ENCODE measurements at places on chromosomes 7 and 10.

- DNase-seq = no peak
Observed at GRCh38 chr10:82778908-82779307, 903.9 kb downstream of the NRG3 start.

GRCh38 chr10:111360260-111360925, 283.6 kb downstream of the ADRA2A start:
- no peak for DNase-seq

- no peak for DNase-seq
Observed at GRCh38 chr10:110959379-110960332, 40.3 kb downstream of the SHOC2 start.

DNA sequence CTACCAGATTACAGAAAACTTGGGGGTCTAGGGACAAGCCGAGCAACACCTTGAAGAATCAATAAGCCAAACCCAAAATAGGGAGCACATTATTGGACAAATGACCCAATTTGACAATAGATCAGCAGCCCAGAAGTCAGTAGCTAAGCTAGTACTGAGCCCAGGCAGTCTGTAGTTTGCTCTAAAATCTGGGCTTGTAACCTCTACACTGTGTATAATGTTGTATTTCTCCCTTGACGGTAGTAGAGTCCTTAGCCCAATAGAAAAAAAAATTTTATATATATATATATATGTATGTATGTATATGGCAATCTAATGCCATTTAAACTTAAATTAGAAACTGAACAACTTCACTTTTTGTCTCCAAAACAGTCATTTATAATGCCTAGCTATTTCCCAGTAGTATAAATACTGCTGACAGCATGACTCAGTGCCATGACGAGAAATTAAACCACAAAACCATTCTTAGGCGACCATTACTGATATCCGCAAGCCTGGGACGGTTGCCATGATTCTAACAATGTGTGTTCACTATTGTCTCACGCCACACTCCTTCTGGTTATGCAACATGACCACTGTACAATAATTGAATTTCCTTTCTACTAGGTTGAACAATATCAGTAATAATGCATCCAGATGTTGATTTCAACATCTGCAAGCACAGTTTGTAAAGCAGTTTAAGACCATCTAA, 110.5 kb downstream of the IPMK start:
- DNase-seq = no peak

- DNase-seq = no peak
Observed at GRCh38 chr7:39187130-39187529, 209.4 kb downstream of the POU6F2 start.

DNA sequence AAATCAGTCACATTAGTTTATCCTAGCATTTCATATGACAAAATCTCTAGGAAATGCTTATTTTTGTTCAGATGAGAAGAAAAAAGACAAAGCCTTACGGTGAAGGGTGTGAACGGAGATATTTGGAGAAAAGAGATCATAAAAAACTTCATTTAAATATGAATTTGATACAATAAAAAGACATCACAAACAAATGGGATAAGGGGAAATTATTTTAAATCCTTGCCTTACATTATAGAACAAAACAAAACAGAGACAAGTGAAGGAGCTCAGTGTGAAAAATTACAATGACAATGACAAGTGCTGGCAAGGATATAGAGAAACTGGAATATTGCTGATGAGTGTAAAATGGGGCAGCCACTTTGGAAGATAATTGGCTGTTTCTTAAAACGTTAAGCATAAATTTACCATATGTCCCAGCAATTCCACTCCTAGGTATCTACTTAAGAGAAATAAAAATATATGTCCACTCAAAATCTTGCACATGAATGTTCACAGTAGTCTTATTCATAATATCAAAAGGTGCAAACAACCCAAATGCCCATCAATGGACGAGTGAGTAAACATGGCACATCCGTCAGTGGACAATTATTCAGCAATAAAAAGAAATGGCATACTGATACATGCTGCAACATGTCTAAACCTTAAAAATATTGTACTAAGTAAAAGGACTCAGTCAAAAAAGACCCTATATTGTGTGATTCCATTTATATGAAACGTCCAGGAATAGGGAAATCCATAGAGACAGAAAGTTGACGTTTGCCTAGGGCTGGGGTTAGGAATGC, 66.1 kb upstream of the RAPGEF5 start:
- no peak for DNase-seq

- DNase-seq = peak; percentile 36
Observed at GRCh38 chr7:149625340-149625946, 127.8 kb upstream of the ZNF746 start.

DNA sequence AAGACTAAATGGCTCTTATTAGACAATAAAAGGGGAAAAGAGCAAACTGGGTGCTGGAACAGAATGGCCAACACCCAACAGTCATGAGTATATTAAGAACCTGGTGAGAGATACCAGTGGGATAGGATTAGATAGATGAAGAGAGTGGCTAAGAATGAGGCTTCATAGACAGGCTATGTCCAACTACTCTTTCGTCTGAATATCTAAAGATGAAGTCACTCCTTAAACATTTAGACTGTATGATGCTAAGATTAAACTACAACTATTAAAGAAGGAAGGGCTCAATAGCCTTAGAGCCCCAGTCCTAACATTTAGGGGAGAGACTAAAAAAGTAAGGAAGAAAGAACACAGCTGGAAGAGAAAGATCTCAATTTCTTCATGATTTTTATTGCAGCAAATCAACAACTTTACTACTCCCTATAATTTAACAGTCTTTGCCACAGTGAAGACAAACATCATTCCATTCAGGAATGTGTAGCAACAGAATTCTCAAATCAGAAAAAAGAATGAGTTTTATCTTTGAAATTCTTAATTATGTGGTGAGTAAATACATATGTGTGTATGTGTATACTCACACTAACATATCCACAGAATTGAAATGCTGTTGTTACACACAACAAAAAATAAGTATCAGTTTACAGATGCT, 45.6 kb downstream of the CACNA2D1 start:
- DNase-seq = no peak

DNA sequence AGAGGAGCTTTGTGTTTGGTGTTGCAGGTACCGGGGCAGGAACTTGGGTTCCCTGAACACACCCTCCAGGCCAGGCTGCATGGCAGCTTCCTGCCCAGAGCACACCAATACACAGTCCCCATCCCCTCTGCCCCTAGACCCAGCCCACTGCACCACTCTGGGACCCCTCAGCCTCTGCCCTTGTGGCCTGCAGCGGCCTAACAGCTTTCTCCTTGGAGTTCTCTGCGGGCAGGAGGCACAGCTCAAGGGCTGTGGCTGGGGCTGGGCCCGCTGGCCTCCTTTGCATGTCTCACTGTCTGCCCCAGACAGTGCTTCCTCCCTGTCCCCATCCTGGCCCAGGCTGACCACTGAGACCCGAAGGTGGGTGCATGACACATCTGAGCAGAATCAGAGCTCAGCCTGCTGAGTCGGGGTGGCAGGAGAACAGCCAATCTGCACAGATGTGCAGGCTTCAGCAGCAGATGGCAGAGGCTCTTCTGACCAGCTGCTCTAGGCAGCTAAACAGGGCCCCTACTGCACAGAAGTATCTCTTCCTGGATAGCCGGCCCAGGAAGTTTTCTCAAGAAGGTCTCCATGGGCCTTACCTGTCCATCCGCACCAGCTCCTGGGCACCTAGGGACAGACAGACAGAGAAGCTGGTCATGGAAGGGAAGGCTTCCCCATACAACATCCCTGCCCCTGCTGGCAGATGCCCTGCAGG, 20.8 kb downstream of the VSIR start:
- DNase-seq = no peak

- no peak for DNase-seq
Observed at GRCh38 chr7:158324397-158325360, 262.9 kb downstream of the PTPRN2 start.

- no peak for DNase-seq
Observed at GRCh38 chr10:72809006-72809405, 84.5 kb upstream of the OIT3 start.

DNA sequence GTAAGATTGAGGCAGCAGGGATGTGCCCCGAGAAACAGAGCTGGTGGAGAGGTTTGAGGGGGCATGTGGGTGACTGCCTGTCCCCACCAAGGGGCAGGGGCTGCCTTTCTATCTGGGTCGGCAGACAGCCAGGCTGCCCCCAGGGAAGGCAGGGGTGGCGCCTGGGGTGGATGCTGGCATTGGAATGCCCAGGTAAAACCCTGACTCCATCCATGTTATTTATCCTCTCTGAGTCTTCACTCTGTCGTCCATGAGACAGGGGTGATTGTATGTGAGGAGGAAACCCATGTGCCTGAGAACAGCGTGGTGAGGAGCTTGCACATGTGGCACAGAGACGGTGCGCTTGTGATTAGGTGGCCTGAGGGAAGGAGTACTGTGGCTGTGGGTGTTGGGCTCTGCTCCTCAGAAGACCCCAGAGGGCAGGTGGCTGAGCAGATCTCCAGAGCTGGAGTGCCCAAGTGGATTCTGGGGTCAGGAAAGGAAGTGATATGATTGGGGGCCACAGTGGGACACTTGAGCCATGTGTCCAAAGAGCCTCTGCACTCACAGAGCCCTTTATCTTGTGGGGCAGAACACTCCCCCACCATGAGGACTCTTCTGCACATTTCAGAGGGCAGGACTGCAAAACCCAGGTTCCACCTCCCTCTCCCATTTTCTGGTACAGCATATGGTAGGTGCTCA, 100.4 kb upstream of the RET start:
- DNase-seq = no peak

- no peak for DNase-seq
Observed at GRCh38 chr7:17339139-17339538, 40.7 kb downstream of the AHR start.

DNA sequence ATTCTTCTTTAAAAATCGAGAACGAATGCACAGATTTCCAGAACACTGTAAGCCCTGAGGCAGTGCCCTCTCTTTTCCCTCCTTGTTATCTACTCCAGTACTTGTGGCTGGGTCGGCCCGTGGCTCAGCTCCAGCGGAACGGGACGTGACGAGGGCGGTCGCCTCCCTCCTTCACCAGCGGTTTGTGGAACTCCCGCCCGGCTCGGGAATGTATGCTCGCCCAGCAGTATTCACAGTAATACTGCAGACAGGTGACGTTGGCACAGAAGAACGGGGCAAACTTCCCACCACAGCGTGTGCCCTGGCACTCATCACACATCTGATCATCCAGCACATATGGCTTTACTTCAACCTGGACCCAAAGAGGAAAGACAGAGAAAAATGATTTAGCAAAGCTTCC, 128.5 kb downstream of the BTAF1 start:
- no peak for DNase-seq

DNA sequence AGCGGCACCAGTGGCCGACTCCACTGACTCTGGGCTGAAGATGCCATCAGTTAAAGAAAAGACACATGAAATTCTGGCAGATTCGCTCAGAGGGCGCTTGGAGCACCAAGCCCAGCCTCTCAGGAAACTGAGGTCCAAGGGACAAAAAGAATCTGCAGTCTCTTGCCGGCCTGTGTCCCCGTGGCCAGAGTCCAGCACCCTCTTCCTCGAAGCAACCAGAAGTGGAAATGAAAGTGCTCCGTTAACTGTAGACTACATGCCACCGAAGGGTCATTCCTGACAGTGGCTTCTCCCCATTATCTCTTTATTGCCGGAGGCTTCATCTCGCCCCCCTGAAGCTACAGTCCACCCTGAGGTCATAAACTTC, 1.0 kb upstream of the CHST15 start:
- no peak for DNase-seq

DNA sequence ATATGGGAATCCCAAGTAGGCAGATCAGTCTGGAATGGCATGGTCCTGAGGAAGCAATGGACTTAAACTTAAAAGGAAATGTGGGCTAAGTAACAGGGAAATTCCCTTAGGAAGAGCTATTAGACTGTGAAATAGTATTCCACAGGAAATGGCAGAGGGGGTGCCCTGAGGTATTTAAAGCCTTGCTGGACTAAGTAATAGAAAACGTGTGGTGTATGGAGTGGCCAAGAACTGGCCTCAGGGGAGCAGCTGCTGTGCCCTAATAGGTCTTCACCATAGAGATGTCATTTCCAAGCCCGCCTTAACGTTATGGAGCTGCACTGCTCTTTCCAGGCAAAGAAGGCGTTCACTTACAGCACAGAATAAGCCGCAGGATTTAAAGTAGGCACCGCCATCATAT, 365.2 kb upstream of the ZMIZ1 start:
- no peak for DNase-seq

DNA sequence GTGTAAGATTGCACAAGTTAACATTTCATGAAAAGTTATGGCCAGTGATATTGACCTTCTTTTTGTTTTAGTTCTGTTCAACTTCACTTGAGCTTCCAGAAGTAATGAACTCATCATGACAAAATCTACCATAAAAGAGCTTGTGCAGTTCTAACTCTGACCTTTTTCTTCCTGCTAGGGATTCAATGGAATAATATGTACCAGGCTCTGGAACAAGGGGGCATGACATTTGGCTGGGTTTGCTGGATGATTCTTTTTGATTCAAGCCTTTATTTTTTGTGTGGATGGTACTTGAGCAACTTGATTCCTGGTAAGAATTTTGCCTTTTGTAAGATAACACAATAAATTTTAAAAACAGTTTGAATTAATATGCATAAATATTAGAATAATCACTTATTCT, 205.0 kb downstream of the ABCA13 start:
- DNase-seq = no peak

DNA sequence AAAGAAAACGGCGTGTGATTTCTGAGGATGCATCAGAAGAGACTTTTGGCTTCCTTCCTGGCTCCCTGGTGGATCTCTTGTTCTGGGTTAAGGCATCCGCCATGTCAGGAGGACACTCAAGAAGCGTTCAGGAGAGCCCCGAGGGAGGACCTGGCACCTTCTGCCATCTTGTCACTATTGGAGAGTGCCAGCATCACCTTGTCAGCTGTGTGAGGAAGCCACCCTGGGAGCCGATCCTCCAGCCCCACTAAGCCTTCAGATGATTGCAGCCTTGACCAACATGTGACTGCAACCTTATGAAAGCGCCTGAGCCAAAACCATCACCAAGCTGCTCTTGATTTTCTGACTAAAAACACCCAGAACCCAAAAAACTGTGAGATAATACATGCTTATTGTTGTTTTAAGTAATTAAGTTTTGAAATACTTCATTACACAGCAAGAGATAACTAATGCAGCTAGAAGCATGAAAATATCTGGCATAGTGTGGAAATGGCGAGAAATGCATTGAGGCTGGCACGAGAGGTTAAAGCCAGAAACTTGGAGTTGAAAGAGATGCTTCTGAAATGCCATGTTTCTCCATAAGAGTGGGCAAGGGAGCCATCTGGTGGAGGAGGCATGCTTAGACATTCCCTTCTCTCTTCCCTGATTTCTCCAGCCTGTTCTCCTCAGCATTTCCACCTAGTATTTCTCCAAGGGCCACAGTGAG, 5.4 kb upstream of the ZFYVE27 start:
- DNase-seq = peak; percentile 52

All from D721Med (cell line).